Activated CD4-positive, alpha-beta T cell treated with anti-CD3 and anti-CD28 coated beads, Interleukin-2, amount 10 ng/mL, durations not matched to agents 24 days and 14 days (primary cell): ENCODE measurements at places on chromosomes 1 and 21.

- peaks cover 41% of the 10 kb centered on the region for H3K36me3 ChIP-seq
- H3K27me3 ChIP-seq = no peaks in the 10 kb centered on the region
Measured at GRCh38 chr21:37232274-37233018, 34.7 kb downstream of the VPS26C start.

DNA sequence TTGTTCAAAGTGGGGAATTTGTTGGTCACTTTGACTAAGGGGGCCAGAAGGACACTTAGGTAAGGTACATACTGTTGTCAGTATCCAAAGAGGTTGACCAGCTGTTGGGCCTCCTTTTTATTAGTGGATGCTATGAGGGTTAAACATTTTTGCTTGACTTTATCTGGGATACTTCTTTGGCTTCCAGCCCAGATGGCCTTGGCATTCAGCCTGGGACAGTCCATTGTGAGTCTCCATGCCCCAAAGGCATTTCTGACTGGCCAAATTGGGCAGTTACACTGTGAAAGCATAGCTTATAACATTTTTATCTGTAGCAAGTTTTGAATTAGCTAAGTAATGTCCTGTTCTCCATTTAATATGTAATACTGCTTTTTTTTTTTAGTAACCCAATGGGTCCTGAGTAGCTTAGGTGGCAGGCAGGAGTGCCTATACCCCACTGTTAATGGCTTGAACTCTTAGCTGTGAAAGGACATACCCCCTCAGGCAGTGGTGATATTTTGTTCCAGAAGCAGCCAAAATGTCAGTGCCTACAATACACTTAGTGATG is 35.4 kb upstream of the CD1D start:
- DNase-seq = no peak
- H3K4me1 ChIP-seq = peaks cover 15% of the 10 kb centered on the region
- no peaks in the 10 kb centered on the region for H3K27me3 ChIP-seq
- no peak overlapping the region for H3K4me3 ChIP-seq
- no peaks in the 10 kb centered on the region for H3K36me3 ChIP-seq
- H3K27ac ChIP-seq = no peak overlapping the region

DNA sequence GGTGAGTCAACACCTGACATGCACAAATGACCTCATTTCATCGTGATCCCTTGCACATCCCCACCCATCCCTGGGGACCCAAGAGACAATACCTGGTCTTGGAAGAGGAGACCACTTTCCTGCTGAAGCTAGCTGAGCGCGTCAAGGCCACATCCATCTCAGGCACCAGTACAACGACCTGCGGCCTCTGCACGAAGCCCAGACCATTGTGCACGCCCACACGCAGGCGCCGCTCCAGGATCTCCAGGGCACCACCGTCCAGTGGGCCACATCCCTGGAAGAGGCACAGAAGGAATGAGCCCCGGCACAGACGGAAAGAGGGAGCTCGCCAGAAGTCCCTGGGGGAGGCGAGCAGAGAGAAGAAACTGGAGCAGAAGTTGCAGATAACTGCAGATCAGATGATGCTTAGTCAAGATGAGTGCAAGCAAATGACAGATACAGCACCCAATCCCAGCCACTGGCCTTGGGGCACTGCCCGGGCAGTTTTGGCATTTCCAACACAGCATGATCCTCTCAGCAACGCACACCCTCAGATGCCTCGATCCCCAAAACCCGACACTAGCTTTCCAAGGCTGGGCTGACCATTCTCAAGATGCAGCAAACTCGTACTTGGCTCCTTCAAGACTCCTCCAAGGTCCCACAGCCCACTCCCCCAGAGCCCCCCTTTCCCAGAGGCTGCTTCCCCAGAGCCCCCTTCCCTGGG is 44.1 kb downstream of the NPHP4 start:
- no peak for DNase-seq
- no peak overlapping the region for H3K4me3 ChIP-seq
- peaks cover 10% of the 10 kb centered on the region for H3K36me3 ChIP-seq

GRCh38 chr1:175338387-175339135 is 146.0 kb upstream of the KIAA0040 start:
- peaks cover 2% of the 10 kb centered on the region for H3K4me1 ChIP-seq
- H3K27ac ChIP-seq = no peak overlapping the region
- no peaks in the 10 kb centered on the region for H3K36me3 ChIP-seq
- peaks cover 33% of the 10 kb centered on the region for H3K27me3 ChIP-seq
- peak; percentile 86 for DNase-seq

DNA sequence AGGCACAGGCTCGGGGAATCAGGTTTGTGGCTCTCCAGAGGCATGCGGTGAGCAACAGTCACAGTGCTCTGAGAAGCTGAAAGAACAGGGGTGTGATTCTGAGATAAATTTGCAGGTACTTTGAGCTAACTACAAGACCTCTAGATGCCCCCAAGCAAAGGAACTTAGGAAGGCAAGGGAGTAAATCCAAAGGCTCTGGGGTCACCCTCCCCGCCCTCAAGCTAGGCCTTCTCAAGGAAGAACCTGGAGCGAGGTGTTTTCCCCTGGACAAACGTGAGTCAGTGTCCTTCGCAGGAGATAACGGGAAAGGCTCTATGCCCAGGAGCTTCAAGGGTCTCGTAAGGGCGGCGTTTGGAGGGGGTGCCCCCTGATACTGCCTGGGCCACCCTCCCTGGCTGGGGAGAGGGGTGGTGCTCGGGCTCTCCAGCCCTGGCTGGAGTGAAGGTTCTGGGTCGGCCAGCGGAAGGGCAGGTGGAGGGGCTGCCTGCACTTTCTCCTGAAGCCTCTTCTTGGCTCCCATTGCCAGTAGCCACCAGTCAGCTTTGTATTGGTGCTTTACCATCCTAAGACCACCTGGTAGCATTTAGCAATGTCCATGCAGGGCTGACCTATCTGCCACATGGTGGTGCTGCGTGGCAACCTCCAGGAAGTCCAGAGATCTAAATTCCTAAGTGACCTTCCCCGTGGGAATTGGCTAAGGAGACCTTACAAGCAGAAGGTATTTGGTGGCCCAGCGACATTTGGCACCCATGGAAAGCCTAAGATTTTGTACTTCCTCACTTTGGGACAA is 44.0 kb downstream of the GPR161 start:
- no peak overlapping the region for H3K4me3 ChIP-seq
- peaks cover 2% of the 10 kb centered on the region for H3K27me3 ChIP-seq
- no peaks in the 10 kb centered on the region for H3K36me3 ChIP-seq
